ENCODE measurements at places on chromosomes 12 and 14. TPM values are rescaled to one million over a fixed set of nuclear protein-coding genes. Genes with fewer than 3 reads are reported as not detected.

- H3K4me1 ChIP-seq = peaks cover 13% of the 10 kb centered on the region
- no peak overlapping the region for H3K4me3 ChIP-seq
- no peak overlapping the region for H3K27ac ChIP-seq
- no peaks in the 10 kb centered on the region for H3K36me3 ChIP-seq
- DNase-seq = no peak
Measured at GRCh38 chr12:49708851-49709250, 1.6 kb upstream of the FMNL3 start.

DNA sequence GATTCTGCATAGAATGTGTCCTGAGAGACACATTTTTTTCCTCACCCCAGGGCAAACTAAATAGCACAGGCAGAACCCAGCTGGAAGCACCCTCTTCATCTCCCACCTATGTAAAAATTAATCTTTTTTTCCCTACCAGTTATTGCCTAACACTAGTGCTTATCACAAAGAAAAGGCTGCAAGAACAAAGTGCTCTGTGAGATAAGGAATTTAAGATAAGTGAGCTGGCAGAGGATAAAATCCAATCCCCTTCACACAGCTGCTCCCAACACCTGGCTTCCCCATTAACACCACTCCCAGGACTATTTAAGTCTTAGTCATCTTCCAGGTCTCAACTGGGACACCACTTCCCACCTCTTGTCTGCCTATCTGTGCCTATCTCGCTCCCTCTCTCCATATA is 75.2 kb downstream of the TTC9 start:
- H3K4me3 ChIP-seq = no peak overlapping the region
- H3K4me1 ChIP-seq = no peaks in the 10 kb centered on the region
- H3K27ac ChIP-seq = no peak overlapping the region
- H3K27me3 ChIP-seq = no peaks in the 10 kb centered on the region
- no peaks in the 10 kb centered on the region for H3K36me3 ChIP-seq
- no peak for DNase-seq

- H3K4me3 ChIP-seq = no peak overlapping the region
- DNase-seq = no peak
- no peaks in the 10 kb centered on the region for H3K27me3 ChIP-seq
- no peaks in the 10 kb centered on the region for H3K4me1 ChIP-seq
- no peak overlapping the region for H3K27ac ChIP-seq
- no peaks in the 10 kb centered on the region for H3K36me3 ChIP-seq
Measured at GRCh38 chr12:2646341-2646740, 148.4 kb upstream of the FKBP4 start.

GRCh38 chr14:46377305-46377704 is 274.3 kb downstream of the RPL10L start:
- no peak for DNase-seq
- H3K36me3 ChIP-seq = no peaks in the 10 kb centered on the region
- H3K27ac ChIP-seq = no peak overlapping the region
- no peaks in the 10 kb centered on the region for H3K4me1 ChIP-seq

- H3K4me3 ChIP-seq = no peak overlapping the region
- H3K27me3 ChIP-seq = no peaks in the 10 kb centered on the region
- no peak for DNase-seq
- no peak overlapping the region for H3K27ac ChIP-seq
- H3K4me1 ChIP-seq = no peaks in the 10 kb centered on the region
Measured at GRCh38 chr14:95395098-95395737, 75.5 kb upstream of the CLMN start.

DNA sequence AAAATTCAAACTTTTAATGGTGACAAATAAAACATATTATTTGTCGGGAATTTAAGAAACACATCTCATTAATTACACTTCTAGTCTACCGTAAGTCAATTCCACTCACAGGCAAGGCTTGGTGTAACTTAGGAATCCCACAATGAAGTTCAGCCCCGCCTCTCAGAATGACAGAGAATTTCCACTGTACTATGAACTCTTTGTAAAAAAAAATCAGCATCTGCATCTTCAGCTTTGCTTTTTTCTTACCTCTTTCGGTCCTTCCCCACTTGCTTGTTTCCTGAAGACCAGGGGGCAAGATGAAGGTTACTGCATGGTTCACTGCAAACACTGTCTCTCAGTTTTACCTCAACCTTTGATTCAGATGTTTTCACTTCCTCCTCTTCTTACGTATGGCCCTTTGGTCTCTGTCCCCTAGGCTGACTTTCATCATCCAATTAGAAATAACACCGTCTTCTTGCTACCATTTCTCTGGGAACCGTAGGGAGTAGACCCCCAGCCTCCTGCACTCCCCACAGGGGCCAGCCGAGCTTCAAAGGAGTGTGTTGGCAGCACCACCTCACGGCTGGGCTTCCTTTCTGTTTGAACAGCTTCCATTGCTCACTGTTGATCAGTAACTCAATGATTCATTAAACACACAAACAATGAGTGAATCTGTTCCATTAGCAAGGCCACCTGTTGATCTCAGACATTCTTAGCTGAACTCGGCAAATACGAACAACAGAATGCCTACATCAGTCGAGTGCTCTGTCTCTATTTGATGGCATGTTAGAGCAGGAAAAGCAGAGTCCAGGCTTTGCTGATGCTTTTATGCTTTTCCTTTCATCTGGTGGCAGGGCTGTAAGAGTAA is 343.0 kb downstream of the BMP4 start:
- H3K4me1 ChIP-seq = peaks cover 5% of the 10 kb centered on the region
- no peaks in the 10 kb centered on the region for H3K36me3 ChIP-seq
- H3K4me3 ChIP-seq = peak overlapping the region; percentile 27
- no peaks in the 10 kb centered on the region for H3K27me3 ChIP-seq
- peak; percentile 69 for DNase-seq

GRCh38 chr12:120007272-120007671 is 18.2 kb downstream of the BICDL1 start:
- no peaks in the 10 kb centered on the region for H3K27me3 ChIP-seq
- H3K4me1 ChIP-seq = peaks cover 5% of the 10 kb centered on the region
- H3K4me3 ChIP-seq = no peak overlapping the region
- DNase-seq = no peak

GRCh38 chr12:123101526-123101925 is 49.4 kb downstream of the PITPNM2 start:
- H3K4me3 ChIP-seq = no peak overlapping the region
- DNase-seq = no peak
- peaks cover 23% of the 10 kb centered on the region for H3K4me1 ChIP-seq
- no peaks in the 10 kb centered on the region for H3K27me3 ChIP-seq

DNA sequence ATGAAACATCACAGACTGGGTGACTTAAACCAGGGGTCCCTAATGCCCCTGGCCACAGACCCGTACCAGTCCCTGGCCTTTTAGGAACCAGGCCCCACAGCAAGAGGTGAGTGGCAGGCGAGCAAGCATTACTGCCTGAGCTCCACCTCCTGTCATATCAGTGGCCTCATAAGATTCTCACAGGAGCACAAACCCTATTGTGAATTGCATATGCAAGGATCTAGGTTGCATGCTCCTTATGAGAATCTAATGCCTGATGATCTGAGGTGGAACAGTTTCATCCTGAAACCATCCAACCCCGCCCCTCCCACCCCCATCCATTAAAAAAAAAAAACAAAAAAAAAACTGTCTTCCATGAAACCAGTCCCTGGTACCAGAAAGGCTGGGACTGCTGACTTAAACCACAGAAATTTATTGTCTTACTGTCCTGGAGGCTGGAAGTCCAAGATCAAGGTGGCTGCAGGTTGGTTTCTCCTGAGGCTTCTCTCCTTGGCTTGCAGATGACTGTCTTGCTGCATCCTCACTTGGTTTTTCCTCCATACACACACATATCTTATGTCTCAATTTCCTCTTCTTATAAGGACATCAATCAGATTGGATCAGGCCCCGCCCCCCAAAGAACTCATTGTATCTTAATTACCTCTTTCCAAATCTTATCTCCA is 235.9 kb downstream of the CHST11 start:
- H3K27ac ChIP-seq = no peak overlapping the region
- no peaks in the 10 kb centered on the region for H3K27me3 ChIP-seq
- H3K36me3 ChIP-seq = no peaks in the 10 kb centered on the region
- no peak for DNase-seq

DNA sequence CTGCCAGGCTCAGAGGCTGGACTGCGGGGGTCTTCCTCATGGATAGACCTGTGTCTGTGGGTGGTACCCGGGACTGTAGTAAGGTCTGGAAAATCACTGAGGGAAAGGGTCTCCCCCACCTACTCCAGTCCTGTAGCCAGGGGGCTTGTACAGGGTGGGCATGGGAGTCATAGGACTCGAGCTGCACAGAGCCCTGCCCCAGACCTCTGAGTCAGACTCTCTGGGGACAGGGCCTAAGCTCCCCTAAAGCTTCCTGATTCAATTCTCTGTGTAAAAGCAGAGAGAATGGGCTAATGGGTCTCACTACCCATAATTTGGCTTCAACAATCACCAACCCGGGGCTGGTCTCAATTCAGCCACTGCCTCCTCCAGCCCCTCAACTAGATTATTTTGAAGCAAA is 27.0 kb downstream of the LRTM2 start:
- no peak overlapping the region for H3K27ac ChIP-seq
- H3K27me3 ChIP-seq = no peaks in the 10 kb centered on the region
- no peak overlapping the region for H3K4me3 ChIP-seq
- H3K4me1 ChIP-seq = no peaks in the 10 kb centered on the region
- no peak for DNase-seq

- H3K4me3 ChIP-seq = no peak overlapping the region
- H3K4me1 ChIP-seq = peaks cover 22% of the 10 kb centered on the region
- no peak overlapping the region for H3K27ac ChIP-seq
- no peaks in the 10 kb centered on the region for H3K27me3 ChIP-seq
Measured at GRCh38 chr12:53478865-53479264, 20.4 kb downstream of the MAP3K12 start.

DNA sequence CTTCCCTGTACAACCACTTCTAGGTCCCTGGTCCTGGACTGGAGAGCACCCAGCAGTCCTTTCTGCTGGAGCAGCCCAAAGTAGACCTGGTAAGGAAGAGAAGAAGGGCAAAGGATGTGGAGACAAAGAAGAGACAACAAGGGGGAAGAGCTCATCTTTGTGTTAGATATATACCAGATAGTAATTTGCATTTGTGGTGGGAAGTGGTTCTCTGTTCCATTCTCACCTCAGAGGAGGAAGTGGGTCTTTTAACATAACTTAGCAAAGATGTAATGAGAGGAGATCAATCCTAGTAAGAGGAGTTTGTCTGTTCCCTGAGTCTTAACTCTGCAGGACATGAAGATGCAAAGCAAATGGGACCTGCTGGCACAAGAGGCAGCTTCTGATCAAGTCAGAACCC is 8.0 kb downstream of the CCDC198 start:
- no peak overlapping the region for H3K4me3 ChIP-seq
- H3K27ac ChIP-seq = no peak overlapping the region
- no peak for DNase-seq
- H3K4me1 ChIP-seq = no peaks in the 10 kb centered on the region
- H3K27me3 ChIP-seq = peaks cover 2% of the 10 kb centered on the region

GRCh38 chr12:98354520-98355035 is 160.8 kb upstream of the TMPO start:
- DNase-seq = no peak
- no peaks in the 10 kb centered on the region for H3K27me3 ChIP-seq
- H3K4me1 ChIP-seq = no peaks in the 10 kb centered on the region
- no peaks in the 10 kb centered on the region for H3K36me3 ChIP-seq

- no peaks in the 10 kb centered on the region for H3K27me3 ChIP-seq
- H3K27ac ChIP-seq = no peak overlapping the region
- H3K4me3 ChIP-seq = no peak overlapping the region
Measured at GRCh38 chr12:12546314-12546772, 16.3 kb downstream of the DUSP16 start.

DNA sequence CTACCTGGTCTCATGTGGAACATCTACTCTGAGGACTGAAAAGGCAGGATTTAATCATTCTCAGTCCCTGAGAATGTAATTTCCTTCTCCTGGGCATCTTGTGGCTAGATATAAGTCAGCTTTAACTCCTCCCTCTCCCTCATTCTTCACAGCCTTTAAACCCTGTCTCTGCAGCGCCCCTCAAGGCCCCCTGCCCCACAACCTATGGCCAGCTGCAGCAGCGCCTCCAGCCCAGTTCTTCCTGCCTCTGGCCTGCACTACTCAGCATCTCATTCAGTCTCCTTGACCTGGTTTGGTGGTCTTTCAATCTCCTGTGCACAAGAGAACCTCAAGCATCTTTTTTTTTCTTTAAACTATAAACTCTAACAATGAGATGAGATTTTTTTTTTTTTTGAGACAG is 29.3 kb downstream of the NCKAP5L start:
- no peak overlapping the region for H3K4me3 ChIP-seq
- H3K27ac ChIP-seq = no peak overlapping the region

- H3K4me3 ChIP-seq = no peak overlapping the region
- H3K4me1 ChIP-seq = no peaks in the 10 kb centered on the region
- H3K27me3 ChIP-seq = no peaks in the 10 kb centered on the region
Measured at GRCh38 chr14:25121337-25122129, 71.6 kb upstream of the STXBP6 start.

GRCh38 chr12:54273981-54274380 is 5.9 kb downstream of the CBX5 start:
- H3K4me1 ChIP-seq = peaks cover 25% of the 10 kb centered on the region
- H3K36me3 ChIP-seq = peaks cover 20% of the 10 kb centered on the region
- no peak for DNase-seq
- no peak overlapping the region for H3K4me3 ChIP-seq
- H3K27ac ChIP-seq = peak overlapping the region; percentile 35

DNA sequence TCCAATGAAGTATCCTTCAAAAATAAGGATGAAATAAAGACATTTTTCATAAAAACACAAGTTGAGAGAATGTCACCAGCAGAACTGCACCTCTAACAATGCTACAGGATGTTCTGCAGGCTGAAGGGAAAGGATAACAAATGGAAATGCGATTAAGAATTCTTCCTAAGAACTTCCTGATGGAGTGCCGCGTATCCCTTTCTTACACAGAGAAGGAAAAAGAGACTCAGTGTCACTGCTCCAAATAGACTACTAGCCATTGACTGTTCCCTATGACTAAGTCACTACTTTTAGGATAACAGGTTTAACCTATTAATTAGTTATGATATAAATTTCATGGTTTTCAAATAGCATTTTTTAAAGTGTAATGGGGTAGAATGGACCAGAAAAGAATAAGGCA is 3.2 kb downstream of the ANO2 start:
- H3K27me3 ChIP-seq = peaks cover 6% of the 10 kb centered on the region
- H3K4me3 ChIP-seq = no peak overlapping the region
- H3K4me1 ChIP-seq = no peaks in the 10 kb centered on the region
- DNase-seq = no peak

GRCh38 chr14:73809391-73809790 is 42.2 kb upstream of the PTGR2 start:
- no peak overlapping the region for H3K4me3 ChIP-seq
- H3K27ac ChIP-seq = no peak overlapping the region
- H3K36me3 ChIP-seq = no peaks in the 10 kb centered on the region
- H3K4me1 ChIP-seq = no peaks in the 10 kb centered on the region
- H3K27me3 ChIP-seq = no peaks in the 10 kb centered on the region

CLEC9A gene
- not detected for total RNA-seq

STXBP6 gene
- not detected for total RNA-seq

IQSEC3 gene
- not detected for total RNA-seq

SLC10A1 gene
- not detected for total RNA-seq

MFAP5 gene
- total RNA-seq = not detected

SRRM4 gene
- total RNA-seq = not detected

OGFOD2 gene
- 32.0 TPM for total RNA-seq

KRT81 gene
- total RNA-seq = 0.90 TPM
